ENCODE measurements at places on chromosomes 7 and 10.
A peak's percentile ranks its signal among the peaks of the same experiment; 100 is the strongest.

- no peak for DNase-seq
Measured at GRCh38 chr7:125651823-125652528, 722.4 kb upstream of the POT1 start.

DNA sequence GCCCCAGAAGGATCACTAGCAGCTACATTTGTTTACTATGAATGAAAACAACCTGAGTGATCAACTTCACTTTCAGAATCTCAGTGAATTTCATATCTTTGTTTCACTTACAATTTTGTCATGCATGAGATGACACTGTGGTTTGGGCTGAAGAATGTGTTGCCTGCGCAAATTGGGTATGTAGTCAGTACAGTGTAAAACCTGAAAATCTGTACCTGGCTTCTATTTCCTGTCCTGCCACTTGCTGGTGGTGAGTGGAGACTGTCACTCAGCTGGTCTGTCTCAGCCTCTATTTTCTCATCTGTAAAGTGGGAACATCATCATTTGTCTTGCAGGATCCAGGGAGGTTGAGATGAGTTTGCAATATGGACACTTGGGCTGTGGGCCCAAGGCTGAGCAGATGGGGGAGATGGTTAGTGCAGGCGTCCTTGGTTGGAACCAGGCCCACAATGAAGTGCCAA is 118.0 kb downstream of the WDFY4 start:
- DNase-seq, result peak; percentile 55

DNA sequence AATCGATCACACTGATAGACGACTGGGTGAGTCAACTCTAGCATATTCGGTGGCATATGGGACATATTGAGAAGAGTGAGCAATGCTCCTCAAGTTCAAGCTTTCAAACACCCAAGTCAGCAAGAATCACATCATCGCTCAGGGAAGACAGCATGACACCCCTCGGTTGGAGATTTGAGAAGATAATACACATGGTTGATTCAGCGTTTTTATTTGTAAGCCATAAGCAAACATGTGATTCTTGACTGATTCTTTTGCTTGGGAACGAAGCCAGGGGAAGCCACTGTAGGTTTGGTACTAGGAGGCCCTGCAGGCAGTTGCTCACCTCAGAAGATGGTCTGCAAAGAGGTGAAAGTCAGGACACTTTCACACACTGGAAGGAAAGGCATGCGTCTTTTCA is 12.6 kb downstream of the UCMA start:
- no peak for DNase-seq

GRCh38 chr7:142784716-142785115 is 13.9 kb downstream of the PRSS2 start:
- DNase-seq, result no peak

DNA sequence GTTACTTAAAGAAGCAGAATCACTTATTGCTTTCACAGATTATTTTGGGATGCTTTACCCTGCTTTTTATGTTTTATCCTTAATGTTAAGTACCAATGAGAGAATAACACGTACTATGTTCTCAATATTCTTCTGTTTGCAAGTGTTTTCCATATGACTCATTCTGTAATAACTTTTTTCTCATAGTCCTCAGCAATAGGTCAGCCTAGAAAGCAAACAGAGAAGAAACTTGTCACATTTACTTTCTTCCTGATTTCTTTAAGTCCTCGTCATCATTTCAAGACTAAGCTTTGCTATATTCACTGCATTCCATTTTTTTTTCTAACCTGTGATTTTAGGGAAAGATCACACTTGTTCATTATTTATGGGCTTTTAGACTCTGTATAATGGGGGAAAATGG is 6.8 kb upstream of the AGR2 start:
- no peak for DNase-seq

DNA sequence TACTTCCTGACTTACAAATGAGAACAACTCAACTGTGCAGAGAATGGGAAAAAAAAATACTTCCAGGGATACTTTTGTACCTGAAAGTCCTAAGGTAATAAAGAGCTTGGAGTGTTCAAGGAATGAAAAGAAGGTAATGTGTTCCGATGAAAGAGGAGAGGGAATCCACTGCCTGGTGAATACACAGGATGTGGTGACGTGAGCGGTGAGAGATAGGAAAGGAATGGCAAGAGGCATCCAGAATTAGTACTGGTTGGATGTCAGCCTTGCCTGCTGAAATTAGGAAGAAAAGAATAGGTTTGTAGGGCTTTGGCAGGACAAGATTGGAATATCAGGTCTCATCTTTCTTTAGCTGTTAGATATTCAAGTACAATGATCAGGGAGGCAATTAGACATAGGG is 347.7 kb downstream of the POM121L12 start:
- DNase-seq, result no peak

DNA sequence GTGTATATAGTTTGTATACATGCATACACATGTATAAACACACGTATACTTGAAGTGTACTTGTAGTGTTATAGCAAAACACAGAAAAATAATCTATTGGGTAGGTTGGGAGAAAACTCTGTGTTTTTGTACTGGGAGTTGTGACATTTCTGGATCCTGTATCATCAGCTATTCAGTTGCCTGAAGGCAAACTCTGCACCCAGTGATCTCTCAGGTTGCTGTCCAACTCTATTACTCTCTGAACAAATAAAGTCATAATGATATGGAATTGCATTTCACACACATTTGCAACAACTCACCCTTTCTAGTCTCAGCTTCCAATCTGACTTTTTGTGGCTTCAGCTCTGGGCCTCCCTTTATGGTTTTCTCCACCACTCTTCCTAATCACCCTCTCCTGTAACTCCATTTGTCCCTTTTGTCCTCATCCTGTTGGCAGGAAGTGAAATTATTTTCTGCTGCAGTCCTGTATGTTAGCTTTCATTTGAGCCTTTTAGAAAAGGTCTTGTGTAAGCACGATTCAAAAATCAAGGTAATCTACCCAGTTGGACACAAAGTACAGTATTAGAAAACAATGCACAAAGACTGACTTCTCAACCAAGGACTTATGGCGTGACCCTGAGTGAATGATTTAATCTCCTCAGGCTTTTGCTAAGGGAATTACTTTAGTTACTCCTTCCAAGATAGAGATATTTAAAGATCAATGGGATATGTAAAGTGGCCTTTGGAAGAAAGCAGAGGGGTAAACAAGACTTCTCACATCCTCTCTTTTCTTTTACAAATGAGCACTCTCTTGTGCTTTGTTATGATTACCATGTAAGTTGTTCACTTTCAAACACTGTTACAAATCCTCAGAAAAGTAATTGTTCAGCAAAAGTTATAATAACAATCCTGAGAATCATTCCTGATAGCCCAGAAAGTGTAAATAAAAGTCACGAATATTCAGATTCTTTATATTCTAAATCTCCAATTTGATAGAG is 249.1 kb downstream of the KCND2 start:
- no peak for DNase-seq

DNA sequence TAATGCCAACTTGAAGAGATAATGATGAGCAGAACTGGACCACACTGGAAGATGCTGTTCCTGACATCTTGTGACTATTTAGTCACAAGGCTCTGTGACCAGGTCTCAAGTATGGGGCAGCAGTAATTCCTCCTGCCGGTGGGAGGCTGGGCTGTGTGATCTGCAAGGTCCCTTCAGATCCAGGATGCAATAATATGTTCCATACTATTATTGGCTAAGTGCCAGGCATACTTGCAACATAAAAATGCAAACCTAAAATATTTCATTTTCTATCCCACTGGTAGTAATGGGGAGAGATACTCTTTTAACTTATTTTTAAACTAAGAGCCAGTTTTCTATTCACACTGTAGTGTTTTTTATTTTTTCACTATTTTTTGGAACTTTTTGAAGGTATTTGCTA is 171.5 kb downstream of the CYP26A1 start:
- DNase-seq, result no peak

- no peak for DNase-seq
Measured at GRCh38 chr10:80540618-80540980, 2.9 kb downstream of the SH2D4B start.

DNA sequence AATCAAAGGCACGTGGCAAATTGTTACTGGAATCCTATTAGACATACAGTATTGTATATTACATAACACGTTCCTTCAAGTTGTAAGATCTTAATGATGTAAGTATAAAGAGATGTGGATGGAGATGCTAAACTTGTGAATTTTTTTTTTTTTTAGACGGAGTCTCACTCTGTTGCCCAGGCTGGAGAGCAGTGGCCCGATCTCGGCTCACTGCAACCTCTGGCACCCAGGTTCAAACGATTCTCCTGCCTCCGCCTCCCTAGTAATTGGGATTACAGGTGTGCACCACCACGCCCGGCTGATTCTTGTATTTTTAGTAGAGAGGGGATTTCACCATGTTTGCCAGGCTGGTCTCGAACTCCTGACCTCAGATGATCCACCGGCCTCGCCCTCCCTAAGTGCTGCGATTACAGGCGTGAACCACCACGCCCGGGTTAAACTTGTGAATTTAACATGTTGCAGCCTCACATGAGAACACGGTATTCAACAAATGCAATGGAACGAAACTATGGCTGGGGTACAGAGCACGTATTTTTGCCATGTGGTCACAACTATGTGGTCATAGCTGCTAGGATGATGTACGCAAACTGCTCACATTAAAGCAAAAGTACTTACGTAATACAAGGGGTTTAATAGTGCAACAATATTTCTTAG is 818 bp upstream of the SUPV3L1 start:
- no peak for DNase-seq

DNA sequence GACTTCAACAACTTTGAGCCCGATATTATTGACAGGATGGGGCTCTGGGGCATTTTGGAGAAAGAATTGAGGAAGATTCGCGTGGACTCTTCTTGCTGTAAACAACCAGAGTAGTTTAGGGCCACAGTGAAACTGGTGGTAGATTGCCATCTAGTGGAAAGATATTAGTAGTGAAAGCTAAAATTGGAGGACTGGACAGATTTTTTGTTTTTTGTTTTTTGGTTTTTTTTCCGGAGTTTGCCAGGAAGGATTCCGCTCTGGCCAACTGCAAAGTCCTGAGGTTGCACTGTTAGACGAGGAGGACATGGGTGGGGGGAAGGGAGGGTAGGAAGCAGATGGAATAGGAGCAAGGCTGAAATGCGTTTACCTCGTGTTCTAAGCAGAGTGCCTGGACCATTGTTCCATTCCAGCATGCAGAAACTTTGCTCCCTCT is 11.7 kb downstream of the NOBOX start:
- no peak for DNase-seq

Measured in GM12891 (cell line).